ENCODE measurements at places on chromosomes 5 and 9.

DNA sequence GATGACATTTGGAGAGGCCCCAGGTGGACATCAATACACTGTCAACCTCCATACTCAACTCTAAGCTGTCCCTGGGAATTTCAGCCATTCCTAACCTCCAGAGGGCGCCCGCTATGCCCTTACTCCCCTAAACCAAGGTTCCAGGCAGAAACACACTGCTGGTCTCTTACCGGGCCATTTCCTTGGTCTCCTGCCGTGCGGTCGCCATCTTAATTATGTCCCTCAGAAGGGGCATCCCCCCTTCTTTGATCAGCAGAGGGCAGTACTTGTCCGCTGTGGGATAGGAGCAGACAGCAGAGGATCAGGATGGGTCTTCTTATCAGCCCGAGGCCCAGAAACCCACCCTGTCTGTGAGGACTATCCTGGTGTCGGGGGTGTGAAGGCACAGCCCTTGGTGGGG, 9.3 kb upstream of the ZDHHC12 start:
- DNase-seq: no peak

DNA sequence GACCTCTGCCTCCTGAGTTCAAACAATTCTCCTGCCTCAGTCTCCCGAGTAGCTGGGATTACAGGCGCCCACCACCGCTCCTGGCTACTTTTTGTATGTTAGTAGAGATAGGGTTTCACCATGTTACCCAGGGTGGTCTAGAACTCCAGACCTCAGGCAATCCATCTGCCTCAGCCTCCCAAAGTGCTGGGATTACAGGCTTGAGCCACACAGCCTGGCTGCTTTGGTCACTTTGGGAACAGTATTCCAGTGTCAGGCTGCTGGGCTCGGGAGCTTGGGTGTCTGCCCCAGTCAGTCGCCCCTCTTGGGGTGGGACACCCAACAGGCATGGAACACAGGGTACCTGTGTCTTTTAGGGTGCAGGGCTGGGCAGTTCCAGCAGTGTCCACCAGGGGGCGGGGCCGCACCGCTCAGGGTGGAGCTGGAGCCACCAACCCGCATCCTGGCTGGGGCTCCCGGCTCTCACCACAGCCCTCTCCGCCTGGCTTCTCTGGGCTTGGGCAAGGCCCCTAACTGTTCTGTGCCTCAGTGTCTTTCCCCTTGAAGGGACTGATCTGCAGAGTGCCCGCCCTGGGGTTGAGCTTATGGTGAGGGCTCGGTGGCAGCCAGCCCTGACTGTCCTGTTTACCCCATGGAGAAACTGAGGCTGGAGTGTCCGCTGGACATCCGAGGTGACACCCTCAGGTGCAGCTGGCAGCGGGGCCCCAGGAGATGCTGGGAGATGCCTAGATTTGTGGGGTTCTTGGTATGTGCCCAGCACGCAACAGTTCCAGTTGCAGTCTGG, 6.4 kb upstream of the RNU6ATAC start:
- DNase-seq: no peak

DNA sequence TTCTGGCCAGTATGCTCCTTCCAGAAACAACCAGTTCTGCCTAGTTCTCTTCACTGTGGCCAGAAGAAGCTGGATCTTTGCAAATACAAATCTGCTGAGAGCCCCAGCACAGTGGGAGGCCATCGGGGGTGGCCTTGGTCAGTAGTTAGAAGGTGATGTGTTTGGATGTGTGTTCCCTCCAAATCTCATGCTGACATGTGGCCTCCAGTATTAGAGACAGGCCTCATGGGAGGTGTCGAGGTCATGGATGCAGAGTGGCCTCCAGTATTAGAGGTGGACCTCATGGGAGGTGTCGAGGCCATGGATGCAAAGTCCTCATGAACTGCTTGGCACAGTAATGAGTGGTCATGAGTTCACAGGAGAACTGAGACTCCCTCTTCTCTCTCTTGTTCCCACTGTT, 7.6 kb upstream of the IRX2 start:
- no peak for DNase-seq

- DNase-seq: no peak
Measured at GRCh38 chr5:135623186-135623715, 44.5 kb upstream of the CXCL14 start.

GRCh38 chr9:113454914-113455761, 8.4 kb upstream of the RGS3 start:
- no peak for DNase-seq

- no peak for DNase-seq
Measured at GRCh38 chr5:67206929-67207328, 10.3 kb upstream of the CD180 start.

GRCh38 chr9:110031511-110032173, 176.3 kb downstream of the C9orf152 start:
- DNase-seq: no peak

DNA sequence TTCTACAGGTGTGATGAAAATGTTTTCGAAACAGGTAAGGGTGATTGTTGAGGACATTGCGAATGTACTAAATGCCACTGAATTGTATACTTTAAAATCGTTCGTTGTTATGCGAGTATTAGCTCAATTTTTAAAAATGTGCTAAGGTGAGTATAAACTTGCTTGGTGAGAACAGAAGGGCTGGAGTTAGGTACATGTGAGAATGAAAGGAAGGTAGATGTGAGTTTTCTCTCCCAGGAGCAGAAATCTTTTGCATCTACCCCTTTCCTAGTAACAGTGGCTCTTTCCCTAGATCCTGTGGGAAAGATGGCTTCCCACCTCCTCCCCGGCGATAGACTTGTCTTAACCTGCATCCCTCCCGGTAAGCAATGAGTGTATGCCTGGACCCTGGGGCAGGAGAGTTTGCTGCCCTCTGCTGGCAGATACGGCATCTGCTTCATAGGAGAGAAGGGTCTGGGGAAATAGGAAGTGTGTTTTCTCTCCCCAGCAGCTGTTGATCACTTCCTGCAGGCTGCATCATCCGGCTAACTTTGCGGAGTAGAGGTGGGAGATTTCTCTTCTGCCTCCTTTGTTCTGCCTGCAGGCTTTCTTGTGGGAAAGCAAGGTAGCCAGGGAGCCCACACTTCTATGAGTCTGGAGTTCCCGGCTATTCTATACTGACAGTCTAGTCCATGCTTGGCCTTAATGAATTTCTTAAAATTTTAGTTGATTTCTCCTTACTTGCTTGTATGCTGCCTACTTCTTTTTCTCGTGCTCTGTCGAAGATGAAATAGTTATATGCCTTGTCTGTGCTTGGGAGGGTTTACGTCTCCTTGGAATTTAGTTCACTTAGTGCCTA, 373.3 kb upstream of the SEMA6A start:
- no peak for DNase-seq

DNA sequence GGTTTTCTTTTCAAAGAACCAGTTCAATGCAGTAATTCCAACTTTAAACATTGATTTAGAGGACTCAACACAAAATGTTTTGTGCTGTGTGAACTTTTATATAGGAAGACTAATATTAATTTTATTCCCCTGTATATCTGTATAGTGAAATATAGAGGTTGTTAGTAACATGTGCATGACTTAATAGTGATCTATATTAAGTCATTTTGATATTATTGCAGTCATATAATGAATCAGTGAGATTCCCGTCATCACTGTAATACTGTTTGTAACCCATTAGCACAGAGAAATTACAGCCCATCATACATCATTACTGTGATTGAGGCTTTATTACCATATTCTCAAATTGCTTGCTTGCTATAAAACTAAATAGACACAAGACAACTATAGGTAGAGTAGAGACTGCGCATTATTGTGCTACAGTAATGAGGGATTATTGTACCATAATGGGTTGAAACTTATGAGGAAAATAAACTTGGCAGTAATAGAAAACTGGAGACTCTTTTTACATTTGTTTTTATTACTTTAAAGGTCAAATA, 170.7 kb downstream of the RANBP17 start:
- no peak for DNase-seq

DNA sequence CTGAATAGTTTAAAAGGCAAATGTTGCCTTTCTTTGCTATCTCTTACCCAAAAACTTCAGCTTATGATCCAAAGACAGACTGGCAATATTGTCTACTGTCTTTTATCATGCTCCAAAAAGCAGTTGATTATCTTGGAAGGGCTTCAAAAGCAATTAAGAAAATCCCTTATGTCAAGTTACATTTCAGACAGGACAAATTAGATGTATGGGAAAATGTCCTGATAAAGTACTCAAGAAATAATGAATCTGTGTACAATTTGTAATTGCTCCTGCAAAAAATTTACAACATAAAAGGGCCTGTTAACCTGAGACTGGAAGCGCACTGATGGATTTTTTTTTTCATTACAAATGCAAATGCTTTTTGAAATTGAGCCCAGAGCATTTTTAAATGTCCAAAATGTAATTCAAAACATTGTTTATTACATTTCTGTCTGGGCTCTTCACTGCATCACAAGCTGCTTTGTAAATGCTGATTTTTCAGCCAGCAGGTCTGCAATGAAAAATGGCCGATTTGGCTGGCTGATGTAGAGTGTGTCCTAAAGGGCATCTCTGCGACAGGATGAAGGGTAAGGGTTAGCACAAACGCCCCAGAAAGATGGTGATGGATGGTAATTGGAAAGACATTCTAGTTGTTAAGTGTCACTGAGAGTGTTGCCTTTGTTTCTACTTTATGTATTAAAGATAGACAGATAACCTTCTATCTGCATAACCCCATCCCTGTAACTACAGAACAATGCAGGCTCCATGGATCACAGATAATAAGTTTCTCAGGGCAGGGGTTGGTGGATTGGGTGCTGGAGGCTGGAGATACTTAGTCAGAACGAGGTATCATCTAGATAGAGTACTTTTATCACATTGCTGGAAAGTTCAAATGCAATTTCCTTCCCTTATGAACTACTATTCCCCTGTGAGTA, 27.0 kb downstream of the MAT2B start:
- no peak for DNase-seq

- DNase-seq: no peak
Measured at GRCh38 chr5:72021651-72022357, 85.5 kb upstream of the MAP1B start.

GRCh38 chr5:112217843-112218579, 201.1 kb downstream of the EPB41L4A start:
- no peak for DNase-seq

DNA sequence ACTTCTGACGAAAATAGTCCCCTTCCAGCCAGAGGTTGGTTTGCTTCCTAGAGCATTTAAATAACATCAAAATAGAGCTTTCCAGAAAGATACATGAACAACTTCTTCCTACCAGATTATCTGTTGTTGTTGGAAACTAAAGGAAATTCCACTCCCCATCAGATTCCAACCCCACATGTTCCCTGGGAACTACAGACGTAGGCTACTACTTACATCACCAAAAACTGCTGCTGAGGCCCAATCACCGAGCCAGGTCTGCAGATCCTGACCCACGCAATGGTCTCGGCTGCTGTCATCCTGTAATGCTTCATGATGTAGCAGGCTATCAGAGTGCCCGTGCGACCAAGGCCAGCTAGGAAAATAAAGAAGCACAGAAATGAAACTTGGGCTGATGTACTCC, 73.4 kb downstream of the HABP4 start:
- DNase-seq: no peak

GRCh38 chr5:144815131-144815530, 644.5 kb downstream of the KCTD16 start:
- no peak for DNase-seq

DNA sequence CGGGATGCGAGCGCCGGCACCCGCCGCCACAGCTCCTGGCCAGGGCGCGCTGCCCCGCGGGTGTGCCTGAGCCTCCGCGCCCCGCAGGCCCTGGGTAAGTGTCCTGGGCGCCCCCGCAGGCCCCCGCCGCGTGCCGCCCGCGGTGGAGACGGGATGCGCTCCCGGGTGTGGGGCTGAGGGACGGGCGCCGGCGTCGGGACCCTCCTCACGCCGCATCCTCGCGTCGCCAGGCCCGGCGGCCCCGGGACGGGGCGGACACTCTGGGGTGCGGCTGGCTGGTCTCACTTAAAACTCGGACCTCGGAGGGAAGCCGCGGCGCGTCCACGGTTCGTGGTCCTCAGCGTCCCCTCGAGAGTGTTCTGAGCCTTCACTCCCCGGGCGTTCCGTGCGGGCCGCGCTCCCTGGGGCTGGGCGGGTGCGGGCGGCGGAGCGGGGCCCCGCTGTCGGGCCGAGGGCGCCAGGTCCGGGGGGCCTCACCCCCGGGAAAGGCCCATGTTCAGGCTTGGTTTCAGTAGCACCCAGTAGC, 275 bp downstream of the AHRR start:
- no peak for DNase-seq

GRCh38 chr9:98627296-98627695, 81.4 kb downstream of the GABBR2 start:
- DNase-seq: no peak

- no peak for DNase-seq
Measured at GRCh38 chr5:77418162-77418561, 74.0 kb downstream of the WDR41 start.

- no peak for DNase-seq
Measured at GRCh38 chr9:122827761-122828093, 661 bp downstream of the PDCL start.

- DNase-seq: no peak
Measured at GRCh38 chr5:95953021-95953702, 8.5 kb downstream of the ELL2 start.

- no peak for DNase-seq
Measured at GRCh38 chr5:28408186-28408585, 1369.8 kb upstream of the CDH9 start.

DNA sequence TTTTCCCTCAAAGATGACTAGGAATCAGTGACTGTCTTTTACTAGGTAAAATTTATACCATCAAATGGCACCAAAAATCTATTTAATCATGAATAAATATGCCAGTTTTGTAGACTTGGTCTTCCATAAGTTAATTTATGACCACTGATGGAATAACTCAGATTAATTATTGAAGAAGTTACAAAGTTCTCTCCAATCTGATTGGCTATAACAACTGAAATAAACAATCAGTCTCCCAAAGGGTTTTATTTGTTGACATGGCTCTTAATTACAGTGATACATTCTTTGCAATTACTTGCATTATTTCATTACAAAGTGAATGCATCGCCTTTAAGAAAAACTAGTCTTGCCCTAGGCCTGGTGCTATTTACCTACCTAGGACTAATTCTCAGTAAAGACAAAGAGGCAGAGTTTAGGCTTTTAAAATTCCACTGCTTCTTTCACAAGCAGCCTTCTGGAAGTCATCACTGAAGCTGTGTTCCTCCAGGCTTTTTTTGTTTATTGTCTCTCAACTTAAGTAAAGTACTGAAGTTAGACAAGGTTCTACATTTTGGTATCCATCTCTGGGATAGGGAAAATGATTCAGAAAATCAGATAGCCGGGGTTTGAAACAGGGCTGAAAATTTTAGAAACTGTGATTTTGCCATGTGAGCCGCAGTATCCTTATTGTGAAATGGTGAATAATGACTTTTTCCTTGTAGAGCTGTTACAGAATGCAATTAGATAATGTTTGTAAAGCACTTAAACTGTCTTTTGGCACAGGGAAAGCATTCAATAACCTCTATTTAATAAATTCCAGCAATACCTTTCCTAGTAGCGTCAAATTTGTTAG, 2.5 kb downstream of the STOM start:
- no peak for DNase-seq

GRCh38 chr5:96576876-96577275, 85.3 kb upstream of the CAST start:
- no peak for DNase-seq

- DNase-seq: no peak
Measured at GRCh38 chr5:17441351-17441750, 56.7 kb upstream of the TAF11L2 start.

Measured in cortex of kidney (tissue), 1 donor.